ENCODE measurements at places on chromosomes 1 and 21.

DNA sequence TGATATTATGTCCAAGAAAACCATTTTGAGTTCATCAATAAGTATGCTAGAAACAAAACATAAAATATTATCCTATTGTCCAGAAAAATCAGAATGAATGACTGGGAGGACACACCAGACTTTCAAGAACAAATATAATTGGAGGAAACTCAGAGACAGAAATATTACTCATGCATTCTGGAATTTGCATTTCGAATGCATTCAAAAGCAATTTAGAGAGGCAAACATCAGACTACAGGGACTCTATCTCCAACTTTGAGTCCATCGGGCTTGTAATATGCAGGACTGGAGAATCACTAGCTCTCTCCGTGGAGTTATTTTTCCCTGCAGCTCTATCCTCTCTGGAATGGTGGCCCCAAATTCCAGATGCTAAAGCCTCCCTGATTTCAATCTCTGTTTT lies 161.8 kb downstream of the CDC42BPA start:
- no peak for DNase-seq

- no peak for DNase-seq
Measured at GRCh38 chr1:38608202-38608864, 251.2 kb downstream of the RRAGC start.

GRCh38 chr1:10520497-10520896 lies 45.7 kb downstream of the PEX14 start:
- DNase-seq: no peak

DNA sequence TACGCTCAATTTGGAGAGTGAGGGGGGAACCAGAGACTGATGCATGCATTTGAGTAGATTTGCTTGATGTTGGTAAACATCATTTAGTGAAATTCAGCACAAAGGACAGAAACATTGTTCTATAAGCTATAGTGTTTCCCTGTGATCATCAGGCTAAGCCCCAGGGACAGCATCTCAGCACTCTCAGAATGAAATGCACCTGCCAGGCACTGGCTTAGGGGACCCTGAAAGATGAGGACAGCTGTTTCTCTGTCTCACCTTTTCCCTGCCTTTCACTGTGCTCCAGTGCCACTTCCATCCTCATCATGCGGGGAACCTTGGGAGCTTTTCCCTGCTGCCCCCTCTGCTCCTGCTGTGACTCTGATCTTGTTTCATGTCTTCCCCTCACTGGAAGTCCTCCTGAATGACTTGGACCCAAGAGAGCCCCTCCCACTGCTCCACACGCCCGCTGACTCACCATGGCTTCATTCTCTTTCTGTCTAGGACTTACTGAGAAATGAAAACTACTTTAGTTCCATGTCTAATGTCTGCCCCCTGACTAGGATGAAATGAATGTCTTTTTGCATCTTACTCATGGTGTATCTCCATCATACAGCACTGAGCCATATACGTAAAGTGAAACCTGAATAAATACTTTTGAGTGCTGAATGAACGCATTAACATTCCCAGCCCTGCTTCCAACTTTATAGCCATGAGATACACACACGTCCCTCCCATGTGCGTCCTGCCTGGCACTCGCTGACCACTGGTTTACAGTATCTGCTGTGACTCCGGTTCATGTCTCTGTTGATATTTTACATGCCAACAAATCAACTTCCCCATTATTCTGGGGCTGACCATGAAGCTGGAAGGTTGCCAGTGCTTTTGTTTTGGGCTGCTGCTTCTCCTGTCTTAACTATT lies 182.0 kb downstream of the PCP4 start:
- no peak for DNase-seq

DNA sequence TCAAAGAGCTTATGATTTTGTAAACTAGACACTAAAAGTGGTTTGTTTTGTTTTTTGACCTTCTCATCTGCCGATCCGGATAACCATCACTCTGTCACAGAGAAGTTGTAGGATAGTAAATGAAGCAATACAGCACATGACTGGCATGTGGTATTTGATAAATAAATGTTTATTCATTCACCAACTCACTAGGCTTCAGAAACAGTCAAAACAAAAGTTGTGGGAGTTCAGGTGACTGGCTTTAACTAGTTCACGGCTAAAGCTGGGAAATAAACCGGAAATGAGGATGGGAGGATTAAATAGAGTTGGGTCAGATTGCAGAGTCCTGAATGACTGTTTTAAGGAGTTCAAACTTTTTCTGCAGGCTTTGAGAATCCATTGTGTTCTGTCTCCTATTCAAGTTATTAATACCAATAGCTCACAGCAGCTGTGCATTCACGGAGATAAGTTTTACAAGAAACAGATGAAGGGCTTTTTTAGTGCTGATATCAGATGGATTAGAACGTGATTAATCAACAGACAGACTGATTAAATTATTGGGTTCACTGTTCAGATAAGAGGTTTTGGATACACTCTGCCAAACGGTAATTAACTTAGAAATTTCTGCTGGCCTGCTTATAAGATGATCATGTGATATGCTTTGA lies 463.3 kb downstream of the DPYD start:
- DNase-seq: no peak

DNA sequence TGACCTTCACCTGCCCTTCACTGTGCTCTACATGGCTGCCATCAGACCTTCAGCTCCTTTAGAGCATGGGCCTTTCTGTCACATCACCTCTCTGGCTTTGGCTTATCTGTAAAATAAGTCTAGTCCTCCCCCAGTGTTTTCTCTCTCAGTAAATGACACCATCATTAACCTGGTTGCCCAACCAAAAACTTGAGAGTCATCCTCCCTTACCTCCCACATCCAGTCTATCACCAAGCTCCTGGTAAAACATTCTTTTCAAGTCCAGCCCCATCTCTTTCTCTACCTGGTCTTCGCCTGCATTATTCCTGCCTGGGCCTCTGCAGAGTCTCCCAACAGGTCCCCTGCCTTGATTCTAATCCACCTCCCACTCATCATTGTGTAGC lies 13.1 kb downstream of the SLC26A9 start:
- DNase-seq: no peak

- DNase-seq: no peak
Measured at GRCh38 chr1:215606564-215607168, 39.6 kb downstream of the KCTD3 start.

- DNase-seq: no peak
Measured at GRCh38 chr1:65207317-65207716, 59.3 kb downstream of the AK4 start.

GRCh38 chr1:42682739-42683531 lies 717 bp downstream of the YBX1 start:
- peak; percentile 21 for DNase-seq

DNA sequence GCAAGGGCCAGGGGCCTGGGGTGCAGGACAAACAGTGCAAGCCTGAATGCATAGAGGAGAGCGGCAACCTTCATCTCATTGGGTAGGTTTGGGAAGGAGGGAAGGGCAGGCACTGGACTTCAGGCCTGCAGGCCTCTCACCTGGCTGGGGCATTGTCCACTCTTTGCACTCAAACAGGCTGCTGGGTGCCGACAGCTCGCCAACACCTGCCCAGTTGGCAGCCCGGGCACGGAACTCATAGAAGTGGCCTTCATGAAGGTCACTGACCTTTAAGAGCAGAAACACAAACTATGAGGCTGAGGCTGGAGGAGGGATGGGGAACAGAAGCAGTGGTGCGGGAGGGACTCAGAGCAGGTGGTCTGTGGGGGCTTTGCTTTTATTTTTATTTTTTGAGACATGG lies 30.7 kb downstream of the MYOM3 start:
- DNase-seq: no peak

- no peak for DNase-seq
Measured at GRCh38 chr1:76939050-76939816, 72.0 kb downstream of the ST6GALNAC5 start.

DNA sequence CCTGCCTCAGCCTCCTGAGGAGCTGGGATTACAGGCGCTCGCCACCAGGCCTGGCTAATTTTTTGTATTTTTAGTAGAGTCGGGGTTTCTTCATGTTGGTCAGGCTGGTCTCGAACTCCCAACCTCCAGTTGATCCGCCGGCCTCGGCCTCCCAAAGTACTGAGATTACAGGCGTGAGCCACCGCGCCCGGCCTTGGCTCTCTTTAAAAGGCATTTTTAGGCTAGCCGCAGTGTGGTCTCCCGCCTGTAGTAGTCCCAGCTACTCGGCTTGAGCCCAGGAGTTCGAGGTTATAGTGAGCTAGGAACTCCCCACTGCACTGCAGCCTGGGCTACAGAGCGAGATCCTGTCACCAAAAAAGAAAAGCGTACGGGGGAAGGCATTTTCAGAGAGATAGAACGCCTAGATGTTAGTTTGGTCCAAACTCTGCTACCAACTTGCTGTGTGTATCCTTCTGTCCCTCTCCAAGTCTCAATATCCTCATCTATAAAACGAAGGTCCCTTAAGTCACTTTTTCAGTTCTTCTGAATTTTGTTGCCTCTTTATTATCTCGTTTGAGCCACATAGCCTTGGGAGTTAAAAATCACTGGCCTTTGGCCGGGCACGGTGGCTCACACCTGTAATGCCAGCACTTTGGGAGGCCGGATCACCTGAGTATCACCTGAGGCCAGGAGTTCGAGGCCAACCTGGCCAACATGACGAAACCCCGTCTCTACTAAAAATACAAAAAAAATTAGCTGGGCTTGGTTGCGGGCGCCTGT lies 734 bp downstream of the MED18 start:
- DNase-seq: peak; percentile 17

GRCh38 chr1:14681182-14681581 lies 82.7 kb downstream of the KAZN start:
- DNase-seq: no peak

DNA sequence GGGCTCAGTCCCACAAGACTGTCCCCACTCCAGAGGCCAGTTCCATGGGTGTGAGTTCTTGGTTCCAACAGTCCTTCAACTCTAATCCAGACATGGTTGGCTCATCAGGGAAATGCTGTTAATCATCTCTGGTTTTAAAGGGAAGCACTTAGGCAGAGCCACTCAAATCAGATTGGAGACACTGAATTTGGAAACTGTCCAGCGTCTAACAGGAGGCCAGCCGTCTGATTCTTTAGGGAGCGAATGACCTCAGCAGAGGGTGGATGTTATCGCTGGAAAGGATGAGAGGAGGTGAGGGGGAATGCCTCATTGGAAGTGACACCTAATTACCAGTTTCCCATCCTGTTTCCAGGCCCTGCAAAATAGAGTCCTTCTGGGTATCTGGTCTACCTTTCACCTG lies 22.8 kb upstream of the LRRC38 start:
- DNase-seq: no peak

GRCh38 chr1:181126289-181126688 lies 37.8 kb downstream of the IER5 start:
- no peak for DNase-seq

DNA sequence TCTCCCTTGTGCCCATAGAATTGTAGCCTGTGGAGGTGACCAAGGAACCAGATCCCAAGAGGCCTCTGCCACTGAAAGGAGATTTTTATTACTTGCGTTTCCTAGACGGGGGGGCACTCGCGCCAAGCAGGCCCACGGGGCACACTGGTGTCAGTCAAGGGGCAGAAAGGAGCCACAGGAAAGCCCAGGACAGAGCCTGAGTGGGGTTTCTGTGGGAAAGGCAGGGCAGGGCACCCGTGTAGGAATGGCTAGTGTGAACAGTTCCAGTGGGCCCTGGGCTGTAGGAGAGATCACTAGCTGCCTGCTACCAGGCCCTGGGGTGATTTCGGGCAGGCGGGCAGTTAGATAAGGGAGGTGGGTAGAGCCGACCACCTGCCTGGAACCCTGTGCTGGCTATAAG lies 70.8 kb downstream of the ADARB1 start:
- no peak for DNase-seq

- DNase-seq: no peak
Measured at GRCh38 chr1:78279051-78279450, 211.7 kb upstream of the PTGFR start.

DNA sequence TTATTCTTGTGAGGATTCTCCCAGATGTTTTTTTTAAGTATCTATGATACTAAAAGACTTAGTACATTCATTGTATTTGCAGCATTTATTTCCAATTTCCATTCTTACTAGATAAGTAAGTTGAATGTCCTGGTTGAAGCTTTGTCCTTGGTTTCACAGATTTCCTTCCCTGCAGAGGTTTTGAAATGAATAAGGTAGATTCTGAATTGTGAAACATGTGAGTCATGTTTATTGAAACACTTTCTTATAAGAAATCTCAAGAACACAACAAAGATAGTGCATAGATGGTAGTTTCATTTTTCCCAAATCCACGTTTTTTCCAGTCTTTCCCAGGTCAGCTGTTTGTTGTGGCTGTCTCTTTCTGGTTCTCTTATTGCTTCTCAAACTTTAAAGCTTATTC lies 24.8 kb downstream of the GABPA start:
- DNase-seq: no peak

GRCh38 chr1:221756830-221757551 lies 15.1 kb upstream of the DUSP10 start:
- no peak for DNase-seq

GRCh38 chr1:184145083-184145482 lies 93.6 kb downstream of the TSEN15 start:
- no peak for DNase-seq

- no peak for DNase-seq
Measured at GRCh38 chr1:185530215-185530614, 204.0 kb upstream of the HMCN1 start.

DNA sequence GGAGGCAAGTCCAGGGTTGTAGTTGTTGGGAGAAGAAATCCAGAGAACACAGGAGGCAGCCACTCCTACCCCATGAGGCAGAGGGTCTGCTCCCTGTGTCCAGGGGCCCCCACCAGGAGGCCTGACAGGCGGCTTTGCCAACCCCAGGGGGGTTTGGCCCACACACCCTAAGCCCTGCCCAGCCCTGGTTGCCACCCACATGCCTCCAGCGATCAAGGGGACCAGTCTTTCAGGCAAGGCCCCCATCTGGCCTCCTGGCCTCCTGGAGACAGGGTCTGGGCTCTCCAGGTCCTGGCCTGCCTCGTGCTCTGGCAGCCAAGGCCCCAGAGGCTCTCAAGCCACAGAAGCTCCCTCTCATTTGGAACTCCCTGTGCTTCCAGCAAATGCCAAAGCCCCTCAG lies 38.5 kb downstream of the SDC3 start:
- DNase-seq: no peak

GRCh38 chr1:206826394-206826793 lies 39.0 kb upstream of the IL20 start:
- DNase-seq: no peak

GRCh38 chr1:19597496-19598309 lies 46.4 kb upstream of the NBL1 start:
- peak; percentile 27 for DNase-seq

DNA sequence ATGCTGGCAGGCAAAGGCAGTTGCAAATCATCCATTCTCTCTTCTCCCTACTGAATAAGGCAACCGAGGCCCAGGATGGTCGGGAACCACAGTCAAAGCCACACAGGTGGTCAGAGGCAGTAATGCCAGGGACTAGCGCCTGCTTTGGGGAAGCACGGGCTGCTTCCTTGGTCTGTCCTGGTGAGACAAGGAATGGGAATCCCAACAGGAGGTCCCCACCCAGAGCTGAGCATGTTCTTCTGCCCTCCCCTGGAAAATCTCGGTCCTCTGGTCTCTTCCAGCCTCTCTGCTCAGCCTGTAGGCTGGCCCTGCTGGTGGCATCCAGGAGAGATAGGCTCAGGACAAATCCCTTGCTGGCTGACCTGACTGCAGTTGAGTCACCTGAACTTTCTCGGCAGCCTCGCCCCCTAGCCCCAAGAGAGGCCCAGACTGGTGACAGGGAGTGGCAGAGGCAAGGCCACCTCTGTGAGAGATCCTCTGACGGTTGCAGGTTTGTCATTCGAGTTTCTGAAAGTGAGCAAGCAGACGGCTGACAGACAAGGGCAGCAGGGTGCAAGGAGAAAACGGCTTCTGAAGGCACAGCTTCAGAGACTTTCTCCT lies 5.8 kb downstream of the OLIG1 start:
- no peak for DNase-seq
